ENCODE measurements at places on chromosomes 6 and 20.

- no peak for DNase-seq
These were observed 133.6 kb downstream of the ALDH8A1 start for GRCh38 chr6:134816300-134816699.

DNA sequence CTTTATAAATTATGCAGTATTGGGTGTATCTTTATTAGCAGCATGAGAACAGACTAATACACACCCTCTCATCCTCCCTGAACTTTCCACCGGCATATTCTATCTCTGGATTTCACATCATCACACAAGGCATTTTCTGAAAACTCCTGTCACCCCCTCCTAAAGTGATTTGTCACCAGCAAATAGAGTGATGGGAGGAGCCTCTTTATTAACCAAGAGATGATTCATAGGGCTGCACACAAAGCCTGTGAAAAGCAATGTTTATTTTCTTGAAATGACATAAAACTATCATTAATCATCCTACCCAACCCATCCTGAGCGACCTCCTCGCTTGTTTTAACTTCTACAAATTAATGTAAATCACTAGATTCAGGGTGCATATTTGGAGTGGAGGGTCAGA lies 394.7 kb upstream of the SULF2 start:
- no peak for DNase-seq

DNA sequence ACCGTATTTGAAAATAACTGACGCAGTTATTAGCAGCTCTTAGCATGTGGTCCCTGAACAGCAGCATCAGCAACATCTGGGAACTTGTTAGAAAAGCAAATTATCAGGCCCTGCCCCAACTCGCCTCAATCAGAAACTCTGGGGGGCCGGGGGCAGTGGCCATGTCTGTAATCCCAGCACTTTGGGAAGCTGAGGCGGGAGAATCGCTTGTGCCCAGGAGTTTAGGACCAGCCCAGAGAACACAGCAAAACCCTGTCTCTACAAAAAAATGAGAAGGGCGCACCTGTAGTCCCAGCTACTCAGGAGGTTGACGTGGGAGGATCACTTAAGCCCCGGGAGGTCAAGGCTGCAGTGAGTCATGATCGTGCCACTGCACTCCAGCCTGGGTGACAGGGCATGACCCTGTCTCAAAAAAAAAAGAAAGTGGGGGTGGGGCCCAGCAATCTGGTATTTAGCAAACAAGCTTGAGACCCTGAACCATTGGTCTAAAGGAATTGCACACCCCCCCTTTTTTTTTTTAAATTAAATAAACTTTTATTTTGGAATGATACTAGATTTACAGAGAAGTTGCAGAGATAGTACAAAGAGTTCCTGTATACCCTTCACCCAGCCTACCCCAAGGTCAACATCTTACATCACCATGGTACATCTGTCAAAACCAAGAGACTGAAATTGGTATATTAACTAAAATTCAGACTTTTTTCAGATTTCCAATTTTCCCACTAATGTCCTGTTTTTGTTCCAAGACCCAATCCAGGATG lies 6.7 kb downstream of the SRXN1 start:
- no peak for DNase-seq

DNA sequence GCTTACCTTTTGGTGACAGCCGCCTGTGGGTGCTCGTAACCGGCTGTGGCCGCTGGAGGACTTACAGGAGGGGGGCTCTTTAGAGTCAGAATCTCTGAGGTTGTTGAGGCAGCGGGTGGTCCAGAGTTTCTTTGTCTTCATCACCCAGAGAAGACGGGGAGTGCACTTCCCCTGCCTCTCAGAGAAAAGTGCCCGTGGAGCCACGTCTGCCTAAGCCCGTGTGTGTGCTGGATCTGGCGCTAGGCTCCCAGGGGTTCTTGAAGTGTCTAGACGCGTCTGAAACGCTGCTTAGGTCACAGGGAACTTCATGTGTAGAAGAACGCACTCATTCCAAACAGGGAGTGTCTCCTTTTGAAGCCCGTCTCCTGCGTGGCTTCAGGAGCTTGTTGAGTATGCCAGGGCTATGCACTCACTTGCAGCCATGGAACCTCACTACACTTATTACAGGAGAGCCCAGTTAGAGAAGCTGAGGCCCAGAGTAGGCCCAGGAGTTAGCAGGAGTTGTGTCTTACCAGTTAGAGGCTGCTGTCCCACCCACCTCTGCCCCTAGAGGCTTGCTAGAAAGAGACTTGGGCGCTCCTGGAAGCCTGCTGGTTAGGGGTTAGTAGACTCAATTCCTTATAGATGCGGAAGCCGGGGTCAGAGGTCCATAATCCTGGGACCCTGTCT lies 1.3 kb downstream of the LSM14B start:
- no peak for DNase-seq

DNA sequence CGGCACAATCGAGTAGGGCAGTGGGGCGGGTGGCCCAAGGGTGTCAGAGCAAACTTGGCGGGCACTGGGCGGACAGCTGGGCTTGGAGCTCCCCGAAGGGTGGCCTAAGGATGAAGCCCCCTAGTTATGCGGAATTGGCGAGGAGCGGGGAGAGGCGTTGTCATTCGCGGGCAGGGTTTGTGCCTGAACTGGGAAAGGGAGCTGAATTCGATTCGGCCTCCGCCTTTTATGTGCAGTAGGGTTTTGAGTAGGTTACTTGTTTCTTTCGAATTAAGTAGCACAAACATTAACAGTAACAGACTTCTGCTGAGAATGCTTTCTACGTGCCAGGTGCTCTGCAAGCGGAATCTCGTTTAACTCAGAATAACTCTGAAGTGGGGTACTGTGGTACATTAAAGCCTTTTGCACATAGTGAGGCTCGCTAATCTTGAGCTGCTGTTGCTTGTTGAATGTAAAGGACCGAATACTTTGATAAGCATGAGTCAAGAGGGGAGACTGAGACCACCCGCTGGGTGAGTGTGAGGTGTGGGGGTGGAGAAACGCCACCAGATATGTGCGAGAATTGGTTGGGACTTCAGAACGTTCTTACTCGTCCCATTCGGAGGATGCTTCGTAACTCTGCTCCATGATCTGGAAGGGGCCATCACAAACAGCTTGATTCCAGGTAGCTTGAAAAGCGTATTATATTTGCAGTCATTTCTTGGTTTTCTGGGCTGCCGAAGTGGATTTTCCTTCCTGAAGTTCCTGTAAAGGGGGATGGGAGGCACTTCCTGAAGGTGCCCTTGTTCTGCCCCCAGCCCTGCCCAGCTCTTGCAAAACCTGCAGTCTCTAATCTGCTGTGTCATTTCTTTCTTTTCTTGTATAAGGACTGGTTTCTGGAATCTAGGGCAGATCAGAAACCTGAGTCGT lies 833 bp downstream of the RAB5IF start:
- no peak for DNase-seq

DNA sequence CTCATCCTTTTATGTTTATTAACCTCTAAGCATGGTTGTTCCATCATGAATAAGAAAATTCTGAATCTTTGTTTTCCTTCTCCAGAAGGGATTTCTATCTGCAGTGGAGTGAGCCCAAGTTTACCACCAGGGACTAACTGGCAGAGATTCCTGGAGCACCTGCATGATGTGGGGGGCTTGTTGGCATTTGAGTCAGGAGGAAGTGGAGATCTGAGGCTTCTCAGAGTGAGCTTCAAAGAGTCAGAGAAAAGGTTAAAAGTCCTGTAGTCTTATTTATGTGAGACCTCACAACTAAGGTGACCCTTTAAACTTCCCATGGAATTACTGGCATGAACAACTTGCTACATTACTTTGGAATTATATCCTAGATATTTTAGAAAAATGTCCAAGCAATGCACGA lies 138.1 kb upstream of the SLC24A3 start:
- DNase-seq: no peak

All from GM20000 (cell line).